ENCODE measurements at places on chromosomes 7 and 10. TPM values are rescaled to one million over a fixed set of nuclear protein-coding genes. Genes with fewer than 3 reads are reported as not detected.

- DNase-seq: no peak
Observed at GRCh38 chr7:116824449-116824848, 37.9 kb upstream of the CAPZA2 start.

The BLOC1S2 gene
- 59.3 TPM for total RNA-seq

The ZNF117 gene
- total RNA-seq: 18.8 TPM

DNA sequence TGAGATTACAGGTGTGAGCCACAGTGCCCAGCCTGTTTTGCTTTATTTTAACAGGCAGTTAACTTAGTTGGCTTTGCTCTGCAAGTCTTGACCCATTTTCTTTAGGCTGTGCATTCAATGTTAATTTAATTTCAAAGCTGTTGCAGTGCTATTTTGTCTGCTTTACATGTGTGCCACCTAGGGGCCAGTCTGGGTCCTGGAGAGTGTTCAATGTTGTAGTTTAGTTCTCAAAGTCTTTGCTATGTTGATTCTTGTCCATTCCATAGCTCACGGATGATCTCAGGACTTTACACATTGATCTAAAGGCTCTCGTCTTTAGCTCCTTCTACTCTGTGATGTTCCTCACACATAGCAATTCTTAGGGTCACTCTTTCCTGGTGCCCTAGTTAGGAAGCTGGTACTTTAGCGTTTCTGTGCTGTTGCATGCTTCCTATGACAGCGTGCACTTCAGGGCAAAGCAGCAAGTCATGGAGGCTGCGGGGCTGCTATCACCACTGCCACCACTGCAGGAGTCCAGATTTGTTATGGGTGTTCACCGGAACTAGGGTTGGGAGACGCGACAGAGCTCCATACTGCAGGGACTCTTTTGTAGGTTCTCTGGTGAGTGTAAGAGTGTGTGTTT is 16.4 kb upstream of the ABCA13 start:
- DNase-seq: no peak

- DNase-seq: no peak
Observed at GRCh38 chr10:70192326-70192968, 22.1 kb upstream of the SAR1A start.

DNA sequence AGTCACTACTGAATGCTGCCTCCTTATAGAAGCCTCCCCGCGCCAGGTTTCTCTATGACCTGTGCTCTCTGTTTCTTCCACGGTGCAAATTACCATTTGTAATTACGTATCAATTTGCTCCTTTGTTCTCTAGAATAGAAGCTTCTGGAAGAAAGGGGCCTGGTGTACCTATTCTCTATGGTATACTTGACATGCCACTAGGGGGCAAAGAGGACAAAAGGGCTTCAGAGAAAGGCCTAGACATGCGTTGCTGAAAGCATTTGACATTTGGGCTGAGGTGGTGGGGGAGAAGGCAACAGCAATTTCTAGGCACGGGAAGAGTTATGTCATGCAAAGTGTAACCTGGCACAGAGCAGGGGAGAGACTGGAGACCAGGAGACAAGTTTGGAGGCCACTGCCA is 148.7 kb downstream of the WDR11 start:
- DNase-seq: no peak

The OR2A5 gene
- not detected for total RNA-seq

DNA sequence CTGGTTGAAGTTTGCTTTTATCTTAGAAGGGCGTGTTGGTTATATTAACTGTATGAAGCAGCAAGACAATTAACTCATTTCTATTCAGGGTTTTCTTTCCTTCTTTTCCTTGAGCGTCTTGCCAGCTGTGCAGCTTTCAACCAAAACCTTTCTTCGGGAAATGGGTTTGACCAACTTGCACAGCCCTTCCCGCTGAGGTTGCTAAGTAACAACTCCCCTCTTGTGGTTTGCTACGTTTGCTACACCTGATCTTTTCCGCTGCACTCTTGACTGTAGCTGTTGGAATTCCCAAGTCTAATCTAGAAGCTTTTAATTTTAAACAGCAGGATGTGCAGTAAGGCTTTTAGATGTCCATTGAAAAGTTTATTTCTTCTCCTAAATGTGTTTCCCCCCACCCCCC is 116.9 kb downstream of the CDCA7L start:
- DNase-seq: no peak

- DNase-seq: no peak
Observed at GRCh38 chr10:103428989-103429643, 23.1 kb downstream of the CALHM2 start.

- no peak for DNase-seq
Observed at GRCh38 chr10:76388321-76389023, 957.0 kb downstream of the LRMDA start.

Data from type B pancreatic cell (in vitro differentiated cells).